Foreskin keratinocyte (primary cell): ENCODE measurements at places on chromosomes 13 and 19. TPM values are rescaled to one million over a fixed set of nuclear protein-coding genes. Genes with fewer than 3 reads are reported as not detected.

GRCh38 chr19:43315851-43316250, 37.6 kb upstream of the CD177 start:
- no peak for DNase-seq

- DNase-seq = no peak
Measured at GRCh38 chr13:99045396-99045795, 67.5 kb upstream of the DOCK9 start.

DNA sequence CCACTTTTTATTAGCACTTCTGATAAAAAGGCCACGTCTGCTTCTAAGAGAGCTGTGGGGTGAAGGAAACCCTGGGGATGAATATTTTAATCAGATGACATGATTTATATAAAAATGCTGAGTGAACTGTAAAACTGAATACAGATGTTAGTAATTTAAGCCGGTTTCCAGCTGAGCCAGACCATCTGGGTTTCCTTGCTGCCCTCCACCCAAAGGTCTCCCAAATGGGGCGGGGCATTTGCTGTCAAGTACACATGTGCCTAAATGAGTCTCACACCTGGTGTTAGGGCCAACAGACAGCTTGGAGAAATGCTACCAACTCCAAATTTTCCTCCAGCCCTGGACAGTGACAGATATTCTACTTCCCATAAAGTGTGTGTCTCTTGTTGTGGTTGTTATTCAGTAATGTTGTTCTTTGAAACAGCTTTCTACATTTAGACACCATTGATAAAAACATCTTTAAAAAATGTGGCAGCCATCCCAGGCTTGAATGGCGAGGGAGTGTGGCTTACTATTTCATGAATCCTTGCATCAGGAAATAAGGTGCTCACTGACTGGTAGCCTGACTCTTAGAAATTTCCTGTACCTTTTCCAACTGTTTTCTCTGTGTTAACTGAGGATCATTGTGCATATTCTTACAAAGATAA, 350.4 kb downstream of the MTUS2 start:
- no peak for DNase-seq

Gene F2RL3
- not detected in 2 replicates for polyA plus RNA-seq

- DNase-seq = no peak
Measured at GRCh38 chr13:110311443-110312338, 4.6 kb downstream of the COL4A2 start.

GRCh38 chr19:55519451-55520311, 17.3 kb downstream of the SBK2 start:
- peak; percentile 83 for DNase-seq

- no peak for DNase-seq
Measured at GRCh38 chr19:1725100-1726064, 27.9 kb upstream of the ONECUT3 start.

DNA sequence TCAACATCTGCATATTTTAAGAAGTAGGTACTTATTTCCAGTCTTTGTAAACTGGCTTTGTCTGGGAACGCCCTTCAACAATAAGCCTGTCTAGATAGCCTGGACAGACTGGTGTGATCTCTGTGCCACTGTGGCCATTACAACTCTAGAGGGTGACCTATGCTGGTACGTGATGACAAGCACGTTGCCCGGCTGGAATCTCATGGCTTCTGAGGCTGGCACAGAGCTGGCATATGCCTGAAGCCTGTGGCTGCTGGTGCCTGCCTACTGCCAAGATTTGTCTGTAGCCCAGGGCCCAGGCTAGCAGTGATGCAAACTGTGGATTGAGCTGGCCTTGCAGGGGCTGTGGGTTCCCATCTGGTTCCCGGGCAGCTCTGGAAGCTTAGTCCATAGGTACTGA, 34.0 kb downstream of the IGFL3 start:
- no peak for DNase-seq
